ENCODE measurements at places on chromosomes 3 and 15. TPM values are rescaled to one million over a fixed set of nuclear protein-coding genes. Genes with fewer than 3 reads are reported as not detected.

DNA sequence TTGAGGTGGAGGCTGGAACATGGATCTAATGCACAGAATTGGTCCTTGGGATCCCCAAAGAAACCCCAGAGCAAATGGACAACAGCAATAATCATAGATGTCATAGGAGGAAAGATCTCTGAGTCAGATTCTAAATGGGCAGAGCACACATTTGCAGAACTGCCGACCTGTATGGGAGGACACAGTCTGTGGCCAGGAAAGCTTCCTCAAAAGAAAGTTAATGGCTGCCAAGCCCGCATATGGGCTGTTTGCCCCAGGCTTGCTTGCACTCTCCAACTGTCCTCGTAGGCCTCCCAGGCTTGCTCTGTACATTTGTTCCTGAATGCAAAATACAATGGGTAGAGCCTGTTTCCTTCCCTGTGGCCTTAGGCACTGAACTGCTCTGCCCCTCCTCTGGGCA, 102.0 kb upstream of the PLXNA1 start:
- DNase-seq: no peak

GRCh38 chr15:62732078-62732477, 310.5 kb upstream of the TPM1 start:
- DNase-seq: no peak

- no peak for DNase-seq
Measured at GRCh38 chr15:36886701-36887100, 213.6 kb downstream of the MEIS2 start.

- DNase-seq: no peak
Measured at GRCh38 chr3:188802645-188803044, 369.1 kb upstream of the TPRG1 start.

Gene KLHL40
- total RNA-seq: not detected

Gene TLR9
- not detected for total RNA-seq

Gene SPINK8
- total RNA-seq: not detected

Gene LRRC49
- 62.0 TPM for total RNA-seq
